ENCODE measurements at places on chromosomes 6 and 20.

DNA sequence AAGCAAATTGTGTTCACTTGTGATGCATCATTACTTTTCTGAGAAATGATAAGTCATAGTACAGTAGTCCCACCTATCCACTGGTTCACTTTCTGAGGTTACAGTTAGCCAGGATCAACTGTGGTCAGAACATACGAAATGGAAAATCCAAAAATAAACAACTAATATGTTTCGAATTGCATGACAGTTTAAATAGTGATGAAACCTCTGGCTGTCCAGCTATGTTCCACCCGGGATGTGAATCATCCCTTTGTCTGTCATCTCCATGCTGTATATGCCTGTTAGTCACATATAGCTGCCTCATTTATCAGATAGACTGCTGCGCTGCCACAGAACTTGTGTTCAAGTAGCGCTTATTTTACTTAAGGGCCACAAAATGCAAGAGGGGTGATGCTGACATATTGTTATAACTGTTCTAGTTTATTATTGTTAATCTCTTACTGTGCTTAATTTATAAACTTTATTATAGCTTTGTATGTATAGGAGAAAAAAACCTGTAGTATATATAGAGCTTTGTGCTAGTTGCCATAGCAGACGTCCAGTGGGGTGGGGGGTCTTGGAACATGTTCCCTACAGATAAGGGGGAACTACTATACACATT is 29.2 kb downstream of the AFDN start:
- DNase-seq = no peak

GRCh38 chr6:101879782-101880181 is 486.3 kb downstream of the GRIK2 start:
- DNase-seq = no peak

GRCh38 chr6:17022604-17023003 is 79.2 kb upstream of the STMND1 start:
- DNase-seq = no peak

DNA sequence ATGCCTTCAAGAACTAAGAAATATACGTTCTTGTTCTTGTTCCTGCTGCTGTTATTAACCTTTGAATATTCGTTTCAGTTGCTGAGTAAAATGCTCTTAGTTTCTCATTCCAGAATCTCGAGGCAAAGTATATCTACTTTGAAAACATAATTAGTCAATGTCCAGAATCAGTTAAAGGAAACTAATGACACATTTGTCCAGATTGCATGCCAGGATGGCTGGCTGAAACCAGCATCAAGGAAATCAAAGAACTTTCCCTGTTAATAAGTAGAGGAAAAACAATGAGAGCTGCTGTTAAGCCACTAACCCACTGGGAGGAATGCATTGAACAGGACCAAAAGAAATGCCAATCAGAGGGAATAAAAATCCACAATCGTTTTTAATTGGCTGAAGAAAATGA is 196.9 kb downstream of the ALDH8A1 start:
- no peak for DNase-seq

DNA sequence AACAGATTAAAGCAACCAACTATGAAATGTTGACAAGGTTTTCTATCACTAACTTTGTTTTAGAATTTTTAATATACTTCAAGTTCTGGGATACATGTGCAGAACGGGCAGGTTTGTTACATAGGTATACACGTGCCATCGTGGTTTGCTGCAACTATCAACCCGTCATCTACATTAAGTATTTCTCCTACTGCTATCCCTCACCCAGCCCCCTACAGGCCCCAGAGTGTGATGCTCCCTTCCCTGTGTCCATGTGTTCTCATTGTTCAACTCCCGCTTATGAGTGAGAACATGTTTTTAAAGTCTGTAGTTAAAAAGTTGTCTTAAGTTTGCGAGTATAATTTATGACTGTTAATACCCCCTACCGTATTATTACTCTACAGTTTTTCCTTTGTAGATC is 844.3 kb upstream of the MANEA start:
- no peak for DNase-seq
